ENCODE measurements at places on chromosomes 12 and 14.

DNA sequence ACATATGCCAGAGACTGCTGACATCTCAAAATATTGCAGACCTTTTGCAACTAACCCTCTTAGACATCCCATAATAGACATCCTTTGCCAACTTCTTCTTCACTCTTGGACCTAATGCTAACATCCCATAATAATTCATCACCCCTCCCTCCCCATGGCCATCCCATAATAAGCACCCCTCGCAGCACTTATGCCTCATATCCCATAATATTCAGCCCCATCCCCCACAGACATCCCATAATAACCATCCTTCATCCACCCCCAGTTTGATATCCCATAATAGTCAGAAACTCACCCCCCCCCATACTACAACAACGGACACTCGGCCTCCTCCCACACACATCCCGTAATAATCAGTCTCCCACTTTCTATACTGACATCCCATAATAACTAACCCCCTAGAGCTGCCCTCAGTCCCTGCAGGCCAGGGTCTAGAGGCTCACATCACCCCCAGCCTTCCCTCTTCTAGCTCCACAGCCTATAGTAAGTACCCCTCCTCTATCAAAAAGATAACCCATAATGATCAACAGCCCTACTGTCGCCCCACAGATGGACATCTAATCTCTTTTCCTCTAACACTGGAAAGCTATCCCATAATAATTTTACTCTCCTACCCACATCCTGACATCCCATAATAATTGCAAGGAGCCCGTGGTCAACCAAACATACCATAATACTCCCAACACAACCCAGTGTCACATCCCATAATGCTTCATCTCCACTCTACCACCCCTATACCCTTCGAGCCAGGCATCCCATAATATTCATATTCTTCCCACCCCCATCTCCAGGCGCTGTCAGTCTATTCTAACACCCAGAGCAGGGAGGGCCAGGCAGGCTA is 792 bp upstream of the CHD4 start:
- DNase-seq = peak; percentile 70

GRCh38 chr12:112906712-112907414 is at the start of gene OAS1:
OAS1 (plus strand) TSS chr12:112906962; CDS start chr12:112907040, 78 bp downstream.
- DNase-seq = peak; percentile 7

DNA sequence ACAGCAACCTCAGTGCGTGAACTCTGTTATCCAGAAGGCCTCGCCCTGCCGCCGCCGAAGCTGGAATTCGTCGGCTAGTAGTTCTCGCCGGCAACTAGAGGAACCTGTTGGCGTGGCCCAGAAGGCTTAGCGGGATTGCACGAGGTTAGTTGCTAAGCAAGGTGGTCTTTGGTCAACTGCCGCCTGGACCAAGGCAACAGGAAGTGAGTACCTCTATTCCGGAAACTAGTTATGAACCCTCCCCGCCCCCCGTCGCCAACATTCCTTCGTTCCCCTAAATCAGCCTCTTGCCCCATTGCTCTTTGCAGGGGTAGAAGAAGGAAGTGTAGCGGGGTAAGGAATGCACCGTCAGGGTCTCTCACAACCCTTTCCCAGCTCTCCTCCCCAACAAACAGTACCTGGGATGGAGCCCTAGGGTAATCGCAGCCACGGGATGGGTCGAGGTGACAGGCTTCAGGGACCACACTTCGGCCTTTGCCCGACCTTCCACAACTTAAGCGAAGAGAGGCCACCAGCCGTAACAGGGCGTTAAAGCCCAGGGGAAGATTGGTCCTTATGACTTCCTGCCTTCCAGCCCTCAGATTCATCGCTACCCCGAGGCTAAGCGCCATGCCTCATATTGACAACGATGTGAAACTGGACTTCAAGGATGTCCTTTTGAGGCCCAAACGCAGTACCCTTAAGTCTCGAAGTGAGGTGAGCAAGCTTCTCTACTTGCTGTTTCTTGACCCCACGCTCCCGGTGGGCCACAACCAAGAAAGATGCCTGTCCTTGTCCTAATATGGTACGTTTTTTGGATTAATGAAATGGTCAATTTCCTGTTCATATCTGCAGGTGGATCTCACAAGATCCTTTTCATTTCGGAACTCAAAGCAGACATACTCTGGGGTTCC is at the start of gene GMPR2:
Gene GMPR2, plus strand, starts transcription at position 285 of the 893 bp plus-strand sequence. Its CDS starts 325 bp downstream, at position 610.
- peak; percentile 92 for DNase-seq

DNA sequence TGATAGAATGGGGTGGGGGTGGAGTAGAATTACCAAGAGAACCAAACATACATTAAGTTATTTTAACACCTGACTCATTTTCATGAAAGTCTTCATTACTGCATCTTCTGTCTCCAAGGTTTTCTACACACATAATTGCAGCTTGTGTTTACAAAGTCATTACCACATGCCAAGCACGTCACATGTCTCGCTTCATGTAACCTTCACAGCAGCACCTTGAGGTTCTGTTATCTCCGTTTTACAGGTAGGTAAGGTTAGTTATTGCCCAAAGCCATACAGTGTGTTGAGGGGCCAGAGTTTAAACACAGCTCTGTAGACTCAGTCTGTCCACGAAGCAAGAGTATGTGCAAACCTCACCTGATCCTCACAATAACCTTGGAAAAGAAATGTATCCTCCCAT is 64.3 kb upstream of the RBM19 start:
- DNase-seq = peak; percentile 27
